Osteocyte (in vitro differentiated cells): ENCODE measurements at places on chromosomes 2 and 18. TPM values are rescaled to one million over a fixed set of nuclear protein-coding genes. Genes with fewer than 3 reads are reported as not detected.

TUBA3D gene
- not detected in 2 replicates for total RNA-seq

EGR4 gene
- total RNA-seq = not detected in 2 replicates

GRCh38 chr2:174125090-174125489 lies 123.2 kb downstream of the OLA1 start:
- H3K27ac ChIP-seq = no peak overlapping the region
- peaks cover 6% of the 10 kb centered on the region for H3K36me3 ChIP-seq
- peaks cover 11% of the 10 kb centered on the region for H3K4me1 ChIP-seq
- no peak for DNase-seq
- no peaks in the 10 kb centered on the region for H3K27me3 ChIP-seq

GPR35 gene
- 2.5 and 3.6 TPM in 2 replicates for total RNA-seq

DNA sequence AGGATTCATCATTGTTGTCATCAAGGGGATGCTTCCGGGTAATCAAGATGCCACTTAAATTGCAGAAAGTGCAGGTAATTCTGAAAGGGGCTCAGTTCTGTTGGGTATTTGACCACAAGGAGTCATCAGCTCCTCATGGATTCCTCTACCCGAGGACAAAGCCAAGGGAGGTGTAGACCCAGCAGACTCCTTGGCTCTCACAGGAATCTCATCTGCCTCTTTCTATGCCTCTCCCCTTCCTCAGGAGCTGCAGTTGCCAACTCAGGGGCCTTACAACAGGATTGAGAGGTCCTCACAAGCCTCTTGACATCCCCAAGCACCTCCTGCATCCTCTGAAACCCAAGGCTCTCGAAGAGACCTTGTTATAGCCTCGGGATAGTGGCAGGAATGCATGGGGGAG lies 44.0 kb downstream of the ITGB6 start:
- no peak for DNase-seq
- H3K27me3 ChIP-seq = no peaks in the 10 kb centered on the region
- H3K27ac ChIP-seq = no peak overlapping the region
- H3K4me1 ChIP-seq = peaks cover 16% of the 10 kb centered on the region
- H3K36me3 ChIP-seq = peaks cover 6% of the 10 kb centered on the region
- no peak overlapping the region for H3K4me3 ChIP-seq

UGT1A9 gene
- not detected in 2 replicates for total RNA-seq

GRCh38 chr2:20623741-20624155 lies 27.1 kb downstream of the HS1BP3 start:
- peaks cover 36% of the 10 kb centered on the region for H3K4me1 ChIP-seq
- no peak for DNase-seq
- no peak overlapping the region for H3K4me3 ChIP-seq
- H3K36me3 ChIP-seq = peaks cover 22% of the 10 kb centered on the region
- H3K27me3 ChIP-seq = no peaks in the 10 kb centered on the region

NTSR2 gene
- not detected in 2 replicates for total RNA-seq

DNA sequence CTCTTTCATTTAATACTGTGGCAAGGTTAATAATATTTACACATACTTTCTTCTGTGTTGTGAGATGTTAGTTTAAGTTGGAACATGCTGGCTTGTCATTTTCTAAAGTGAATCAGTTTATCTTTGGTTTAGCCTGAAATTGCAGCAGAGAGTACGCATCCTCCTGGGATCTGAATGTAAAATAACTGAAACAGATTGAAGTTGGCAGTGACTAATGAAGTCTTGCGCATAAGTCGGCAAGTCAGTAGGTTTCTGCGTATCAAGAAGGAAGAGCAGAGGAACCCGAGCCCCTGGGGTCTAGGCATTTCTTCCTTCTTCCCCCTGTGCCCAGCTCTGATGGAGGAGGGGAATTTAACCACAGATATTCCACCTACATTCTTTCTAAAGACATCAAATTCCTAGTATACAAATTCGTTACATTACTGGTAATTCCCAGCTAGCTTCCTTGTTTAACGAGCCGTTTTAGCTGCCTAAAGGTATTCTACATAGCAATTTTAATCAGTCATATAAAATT lies 392.1 kb upstream of the RAB12 start:
- no peaks in the 10 kb centered on the region for H3K27me3 ChIP-seq
- peaks cover 41% of the 10 kb centered on the region for H3K4me1 ChIP-seq
- DNase-seq = no peak
- H3K36me3 ChIP-seq = no peaks in the 10 kb centered on the region

DNA sequence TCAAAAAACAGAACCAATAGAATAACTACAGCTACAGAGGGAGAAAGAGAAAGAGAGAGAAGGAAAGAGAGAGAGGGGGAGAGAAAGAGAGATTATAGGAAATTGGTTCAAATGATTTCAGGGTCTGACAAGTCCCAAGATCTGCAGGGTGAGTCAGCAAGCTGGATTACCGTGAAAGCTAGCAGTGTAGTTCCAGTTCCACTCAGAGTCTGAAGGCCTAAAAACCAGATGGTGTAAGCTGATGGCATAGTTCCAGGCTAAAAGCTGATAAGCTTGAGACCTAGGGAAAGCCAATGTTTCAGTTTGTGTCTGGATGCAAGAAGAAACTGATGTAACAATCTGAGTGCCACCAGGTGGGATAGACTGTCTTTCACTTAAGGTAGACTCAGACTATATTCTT lies 397.7 kb downstream of the TRIB2 start:
- no peak overlapping the region for H3K27ac ChIP-seq
- H3K4me1 ChIP-seq = peaks cover 5% of the 10 kb centered on the region
- no peaks in the 10 kb centered on the region for H3K36me3 ChIP-seq
- no peak overlapping the region for H3K4me3 ChIP-seq

DNA sequence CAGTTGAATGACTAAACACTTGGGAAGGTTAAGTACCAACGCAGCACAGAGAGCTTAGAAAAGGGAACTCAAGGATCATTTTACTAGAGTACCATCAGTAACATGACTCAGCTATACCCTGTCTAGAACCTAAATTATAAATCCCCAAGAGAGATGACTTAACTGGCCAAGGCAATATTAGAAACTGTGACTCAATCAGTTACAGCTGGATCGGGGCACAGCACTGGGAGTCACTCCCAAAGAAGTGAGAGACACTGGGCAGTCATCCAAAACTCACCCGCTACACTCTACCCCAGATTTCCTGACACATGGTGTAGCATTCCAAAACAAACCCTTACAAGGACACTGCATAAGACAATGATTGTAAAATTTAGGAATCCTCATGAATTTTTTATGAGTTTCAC lies 17.7 kb downstream of the IWS1 start:
- H3K27me3 ChIP-seq = no peaks in the 10 kb centered on the region
- H3K4me3 ChIP-seq = peak overlapping the region; percentile 16
- peaks cover 24% of the 10 kb centered on the region for H3K36me3 ChIP-seq
- H3K4me1 ChIP-seq = peaks cover 57% of the 10 kb centered on the region
- peak overlapping the region; percentile 85 for H3K27ac ChIP-seq
- DNase-seq = peak; percentile 93

- DNase-seq = peak; percentile 84
- H3K27ac ChIP-seq = no peak overlapping the region
- H3K4me1 ChIP-seq = peaks cover 10% of the 10 kb centered on the region
- no peak overlapping the region for H3K4me3 ChIP-seq
- no peaks in the 10 kb centered on the region for H3K36me3 ChIP-seq
Measured at GRCh38 chr2:162840598-162841246, 2.2 kb upstream of the KCNH7 start.

CPSF3 gene
- total RNA-seq = 27.7 and 28.8 TPM in 2 replicates

DNA sequence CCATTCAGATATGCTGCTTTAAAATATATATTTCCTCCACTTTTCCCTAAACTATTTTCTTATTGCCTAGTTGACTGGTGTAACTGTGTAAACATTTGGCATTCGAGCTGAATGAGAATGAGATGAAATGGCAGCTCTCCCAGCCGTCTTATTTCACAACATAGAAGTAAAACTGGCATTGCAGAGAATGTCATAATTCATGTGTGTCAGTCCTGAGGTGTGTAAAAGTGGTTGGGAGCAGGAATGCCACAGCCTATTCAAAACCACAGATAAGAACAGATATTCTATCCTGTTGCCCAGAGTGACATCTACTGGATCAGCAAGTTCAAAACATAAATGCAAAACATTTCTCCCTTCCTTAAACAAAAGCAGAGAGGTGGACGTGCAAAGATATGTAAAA lies 565.5 kb upstream of the CHAC2 start:
- no peak for DNase-seq
- no peaks in the 10 kb centered on the region for H3K36me3 ChIP-seq
- no peak overlapping the region for H3K27ac ChIP-seq
- no peak overlapping the region for H3K4me3 ChIP-seq
- H3K27me3 ChIP-seq = peaks cover 22% of the 10 kb centered on the region

PRKAG3 gene
- total RNA-seq = not detected in 2 replicates

DNA sequence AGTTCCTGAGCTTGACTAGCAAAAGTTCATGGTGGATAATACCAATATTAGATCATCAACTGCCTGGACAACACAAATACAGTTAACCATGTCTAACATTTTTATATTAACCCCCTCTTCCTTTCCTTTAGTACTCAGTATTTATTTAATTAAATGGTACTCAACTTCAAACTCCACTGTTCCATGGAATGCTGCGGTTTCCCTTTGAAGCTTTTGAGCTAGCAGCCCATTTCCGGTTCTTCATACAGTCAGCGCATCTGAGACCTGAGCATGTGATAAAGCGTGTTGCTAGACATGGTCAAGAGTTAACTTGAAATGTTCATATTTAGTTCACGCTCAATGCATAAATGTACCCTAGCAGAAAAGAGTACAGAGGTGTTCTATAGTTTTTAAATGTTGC lies 278.4 kb downstream of the ALPK2 start:
- DNase-seq = no peak
- no peak overlapping the region for H3K4me3 ChIP-seq
- H3K27me3 ChIP-seq = no peaks in the 10 kb centered on the region
- H3K27ac ChIP-seq = no peak overlapping the region
- H3K4me1 ChIP-seq = no peaks in the 10 kb centered on the region

DNA sequence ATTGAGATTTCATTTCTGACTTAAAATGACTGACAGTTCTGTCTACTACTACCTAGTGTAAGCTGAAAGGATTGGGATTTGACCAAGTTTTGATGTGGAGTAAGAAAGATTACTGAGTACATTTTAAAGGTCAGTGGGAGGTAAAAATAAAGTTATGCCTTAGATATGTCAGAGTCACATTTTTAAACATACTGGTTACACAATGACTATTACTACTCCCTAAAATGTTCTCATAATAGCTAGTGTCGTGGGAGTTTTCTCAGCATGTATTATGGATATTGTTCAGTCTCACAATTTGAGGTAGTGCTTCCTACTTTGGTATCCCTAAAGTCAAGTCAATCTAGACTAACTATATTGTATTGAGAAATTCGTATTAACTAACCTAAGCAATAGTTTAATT lies 1092.5 kb downstream of the LRP1B start:
- H3K4me1 ChIP-seq = peaks cover 16% of the 10 kb centered on the region
- no peaks in the 10 kb centered on the region for H3K27me3 ChIP-seq
- H3K36me3 ChIP-seq = no peaks in the 10 kb centered on the region
- H3K27ac ChIP-seq = no peak overlapping the region
- DNase-seq = no peak
- H3K4me3 ChIP-seq = no peak overlapping the region

FN1 gene
- 16,854 and 18,487 TPM in 2 replicates for total RNA-seq

CAPN14 gene
- 0.13 and 0.24 TPM in 2 replicates for total RNA-seq

DNA sequence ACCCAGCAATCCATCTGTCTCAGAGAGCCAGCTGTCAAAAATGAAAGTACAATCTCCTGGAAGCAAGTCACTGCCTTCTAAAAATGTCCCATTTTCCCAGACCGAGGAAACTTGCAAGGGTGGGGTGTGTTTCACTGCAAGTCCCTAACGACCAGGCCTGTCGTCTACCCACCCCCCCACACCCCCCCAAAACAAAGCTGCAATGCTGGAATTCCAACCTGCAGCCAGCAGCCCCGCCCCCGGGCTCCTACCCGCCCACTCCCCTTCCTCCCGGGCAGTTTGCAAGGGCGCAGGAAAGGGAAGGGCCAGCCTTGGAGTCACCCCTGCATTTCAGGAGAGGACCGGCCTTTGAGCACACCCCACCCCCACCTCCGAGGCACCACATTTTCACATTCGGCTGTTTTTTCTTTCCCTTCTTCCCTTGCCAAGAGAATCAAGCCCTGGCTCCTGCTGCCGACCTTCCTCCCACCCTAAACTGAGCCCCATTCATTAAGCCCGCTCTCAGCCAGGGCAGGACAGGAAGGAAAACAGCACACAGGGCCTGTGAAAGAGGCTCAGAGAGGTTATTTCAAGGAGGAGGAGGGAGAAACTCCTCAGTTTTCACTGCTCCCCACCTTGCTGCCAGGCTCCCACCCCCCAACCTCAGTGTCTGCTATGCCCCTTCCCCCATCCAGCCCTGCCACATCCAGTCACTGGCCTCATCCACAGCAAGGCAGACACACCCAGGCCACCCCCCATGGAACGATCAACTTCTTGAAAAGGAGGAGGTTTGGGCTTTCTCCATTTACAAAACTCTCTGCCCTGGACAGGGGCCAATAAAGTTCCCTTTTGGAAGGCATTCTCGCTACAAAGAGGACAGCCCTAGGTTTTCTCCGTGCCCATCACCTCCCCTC lies 11.3 kb downstream of the SMAD7 start:
- peaks cover 91% of the 10 kb centered on the region for H3K4me1 ChIP-seq
- H3K4me3 ChIP-seq = peak overlapping the region; percentile 61
- H3K27me3 ChIP-seq = no peaks in the 10 kb centered on the region
- peak overlapping the region; percentile 95 for H3K27ac ChIP-seq
- DNase-seq = no peak
- H3K36me3 ChIP-seq = peaks cover 43% of the 10 kb centered on the region

- H3K27me3 ChIP-seq = no peaks in the 10 kb centered on the region
- peak overlapping the region; percentile 82 for H3K27ac ChIP-seq
- no peak for DNase-seq
- peak overlapping the region; percentile 64 for H3K4me3 ChIP-seq
Measured at GRCh38 chr2:187447336-187447735, 716 bp downstream of the CALCRL start.

- H3K27me3 ChIP-seq = no peaks in the 10 kb centered on the region
- H3K27ac ChIP-seq = no peak overlapping the region
- no peak for DNase-seq
- H3K36me3 ChIP-seq = no peaks in the 10 kb centered on the region
- peaks cover 30% of the 10 kb centered on the region for H3K4me1 ChIP-seq
- no peak overlapping the region for H3K4me3 ChIP-seq
Measured at GRCh38 chr2:239299218-239299939, 101.4 kb downstream of the HDAC4 start.

DNA sequence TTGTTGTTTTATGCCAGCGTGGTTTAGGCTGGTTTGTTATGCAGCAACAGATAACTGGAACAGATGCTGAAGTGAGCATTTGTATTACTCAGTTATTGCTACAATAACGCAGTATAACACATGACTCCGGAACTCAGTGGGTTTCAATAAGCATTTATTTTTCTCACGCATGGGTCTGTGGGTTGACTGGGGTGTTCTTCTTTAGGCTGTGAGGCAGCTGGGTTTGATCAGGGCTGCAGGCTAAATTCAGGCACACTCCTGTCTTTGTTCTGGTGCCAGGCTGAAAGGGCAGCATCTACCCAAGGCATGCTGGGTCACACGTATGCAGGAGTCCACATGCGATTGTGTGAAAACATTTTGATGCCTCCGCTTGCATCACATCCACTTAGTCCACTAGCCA lies 3.8 kb upstream of the SLC1A4 start:
- H3K4me1 ChIP-seq = peaks cover 29% of the 10 kb centered on the region
- H3K27ac ChIP-seq = no peak overlapping the region
- no peaks in the 10 kb centered on the region for H3K27me3 ChIP-seq
- no peaks in the 10 kb centered on the region for H3K36me3 ChIP-seq
